Omental fat pad (tissue), 4 donors: ENCODE measurements at places on chromosomes 4 and X.

- no peak for DNase-seq
Measured at GRCh38 chrX:7262551-7262950, 114.6 kb upstream of the PUDP start.

DNA sequence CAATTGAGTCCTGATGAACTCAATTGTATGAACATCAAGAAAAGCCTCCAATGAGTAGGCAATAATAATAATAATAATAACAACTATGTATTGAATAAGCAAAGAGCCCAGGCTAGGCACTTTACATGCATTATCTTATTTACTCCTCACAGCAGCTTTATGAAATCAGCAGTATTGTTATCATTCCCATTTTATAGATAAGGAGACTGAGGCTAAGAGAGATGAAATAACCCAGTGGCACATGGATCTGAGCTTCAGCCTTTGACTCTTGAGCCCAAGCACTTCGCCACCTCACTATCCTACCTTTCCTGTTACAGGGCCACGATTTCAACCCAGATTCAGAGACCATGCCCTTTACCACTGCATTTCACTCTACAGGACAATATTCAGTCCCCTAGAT, 3.2 kb downstream of the RAB33A start:
- no peak for DNase-seq

GRCh38 chr4:185889585-185889984, 77.6 kb upstream of the SORBS2 start:
- DNase-seq, result no peak

DNA sequence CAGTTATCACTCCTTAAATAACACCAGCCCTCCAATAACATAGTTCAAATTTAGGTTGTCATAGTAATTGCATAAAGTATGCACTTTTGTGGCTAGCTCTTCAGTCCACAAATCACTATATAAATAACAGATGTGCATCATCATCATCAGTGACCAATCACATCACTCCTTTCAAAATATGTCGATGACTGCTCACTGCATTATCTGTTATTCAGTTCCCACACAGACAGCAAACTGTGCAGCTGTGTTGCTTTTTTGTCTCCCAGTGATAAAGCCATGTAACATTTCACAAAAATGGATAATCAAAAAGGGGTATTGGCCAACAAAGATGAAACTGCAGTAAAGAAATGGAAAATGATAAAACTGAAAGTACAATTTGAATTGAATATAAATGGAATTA, 205.4 kb downstream of the DCLK2 start:
- DNase-seq, result no peak

DNA sequence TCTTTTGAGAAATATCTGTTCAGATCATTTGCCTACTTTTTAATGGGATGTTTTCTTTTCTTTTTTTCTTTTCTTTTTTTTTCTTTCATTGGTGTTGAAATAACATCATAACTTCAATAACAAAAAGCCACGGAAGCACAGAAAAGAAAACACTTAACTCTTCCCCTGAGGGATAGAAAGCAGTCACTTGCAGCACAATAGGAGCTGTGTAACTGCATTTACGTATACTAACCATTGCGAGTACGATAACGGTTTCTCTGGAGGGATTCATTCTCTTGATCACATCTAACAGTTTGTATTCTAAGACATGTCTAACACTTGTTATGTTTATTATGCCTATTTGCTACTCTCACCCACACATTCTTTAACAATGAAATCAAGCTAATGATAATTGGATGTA, 27.3 kb downstream of the C4orf46 start:
- DNase-seq, result no peak

DNA sequence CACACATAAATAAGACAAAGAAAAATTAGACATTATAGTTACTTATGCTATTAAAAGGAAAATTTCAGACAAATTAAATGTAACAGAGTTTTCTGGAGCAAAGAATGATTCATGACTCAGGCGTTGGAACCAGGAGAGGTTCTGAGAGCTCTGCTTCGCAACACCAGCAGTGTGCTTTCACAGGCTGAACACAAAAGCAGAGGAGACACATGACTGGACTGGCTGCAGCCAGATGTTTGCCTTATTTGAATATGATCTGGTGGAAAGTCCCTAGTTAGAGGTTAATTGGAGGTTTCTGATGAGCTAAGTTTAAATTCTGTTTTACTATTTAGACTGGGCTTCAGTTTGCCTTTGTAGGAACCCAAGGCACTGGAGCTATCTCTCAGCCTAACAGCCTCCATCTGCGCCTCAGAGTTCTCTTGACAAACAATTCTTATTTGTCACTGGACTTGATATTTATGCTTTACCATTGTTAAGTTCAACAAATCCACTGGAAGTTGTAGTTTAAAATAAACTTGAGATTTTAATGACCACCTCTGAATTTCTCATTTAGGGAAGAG, 16.2 kb downstream of the BOD1L1 start:
- DNase-seq, result no peak

GRCh38 chr4:105002278-105002677, 144.4 kb upstream of the TET2 start:
- no peak for DNase-seq

DNA sequence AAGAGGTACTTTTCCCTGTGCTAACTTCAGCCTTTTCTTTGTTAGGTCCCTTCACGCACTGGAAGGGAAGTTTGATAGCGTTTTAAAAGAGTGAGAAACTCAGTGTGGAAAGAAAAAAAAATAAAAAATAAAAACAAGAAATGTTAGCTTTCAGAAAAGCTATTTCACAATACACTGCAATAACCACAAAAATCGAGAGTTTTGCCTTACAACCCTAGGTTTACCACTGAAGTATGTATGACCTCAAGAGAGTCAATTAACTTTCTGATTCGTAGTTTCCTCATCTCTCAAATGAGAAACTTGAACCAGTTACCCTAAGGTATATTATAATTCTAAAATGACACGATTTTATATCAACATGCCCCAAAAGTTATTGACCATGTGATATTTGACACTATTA, 93.9 kb upstream of the JADE1 start:
- DNase-seq, result no peak

- DNase-seq, result no peak
Measured at GRCh38 chr4:17690898-17691297, 76.5 kb downstream of the MED28 start.

- DNase-seq, result no peak
Measured at GRCh38 chr4:5267408-5267807, 216.1 kb downstream of the STK32B start.

DNA sequence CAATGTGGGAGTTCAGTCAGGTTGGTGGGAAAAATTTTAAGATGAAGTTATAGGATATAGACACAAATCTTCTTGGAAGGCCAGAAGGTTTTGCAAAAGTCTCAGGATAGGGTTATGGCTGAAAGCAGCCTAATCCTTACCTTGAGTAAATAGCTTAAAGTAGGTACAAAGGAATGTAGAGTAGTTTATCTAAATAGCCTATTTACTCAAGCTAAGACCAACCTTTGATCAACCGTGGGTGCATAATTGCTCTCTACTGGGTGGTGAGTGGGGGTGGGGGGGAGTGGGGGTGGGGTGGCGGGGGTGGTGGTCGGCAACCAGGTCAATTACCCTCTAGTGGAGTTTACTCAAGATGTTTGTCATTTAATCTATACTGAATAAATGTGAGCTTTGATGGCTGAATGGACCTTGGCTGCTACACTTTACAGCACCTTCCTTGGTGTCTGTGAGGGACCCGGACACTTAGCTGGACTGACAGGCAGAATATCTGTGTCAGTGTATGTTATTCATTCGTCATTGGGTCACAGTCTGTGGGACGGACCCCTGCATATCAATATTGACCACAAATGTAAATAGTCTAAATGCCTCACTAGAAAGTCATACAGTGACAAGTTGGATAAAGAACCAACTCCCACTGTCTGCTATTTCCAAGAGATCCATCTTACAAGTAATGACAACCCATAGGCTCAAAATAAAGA, 545.7 kb upstream of the PABPC4L start:
- DNase-seq, result no peak

DNA sequence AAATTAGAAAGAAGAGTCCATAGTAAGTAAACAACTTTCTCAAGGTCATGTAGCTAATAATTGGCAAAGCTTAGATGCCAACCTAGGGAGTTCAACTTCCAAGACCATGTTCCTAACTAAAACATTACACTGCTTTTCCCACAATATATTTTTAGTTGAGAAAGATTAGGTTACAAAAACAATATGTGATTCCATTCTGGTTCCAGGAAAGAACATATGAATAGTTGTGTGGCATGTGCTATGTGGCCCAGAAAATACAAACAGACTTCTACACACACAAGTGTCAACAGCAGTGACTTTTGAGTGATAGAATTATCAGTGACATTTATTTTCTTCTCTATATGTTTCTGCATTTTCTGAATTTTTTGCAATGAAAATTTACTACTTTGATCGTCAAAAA, 62.7 kb upstream of the EDNRA start:
- no peak for DNase-seq

GRCh38 chr4:169160825-169161224, 109.9 kb downstream of the SH3RF1 start:
- DNase-seq, result no peak

DNA sequence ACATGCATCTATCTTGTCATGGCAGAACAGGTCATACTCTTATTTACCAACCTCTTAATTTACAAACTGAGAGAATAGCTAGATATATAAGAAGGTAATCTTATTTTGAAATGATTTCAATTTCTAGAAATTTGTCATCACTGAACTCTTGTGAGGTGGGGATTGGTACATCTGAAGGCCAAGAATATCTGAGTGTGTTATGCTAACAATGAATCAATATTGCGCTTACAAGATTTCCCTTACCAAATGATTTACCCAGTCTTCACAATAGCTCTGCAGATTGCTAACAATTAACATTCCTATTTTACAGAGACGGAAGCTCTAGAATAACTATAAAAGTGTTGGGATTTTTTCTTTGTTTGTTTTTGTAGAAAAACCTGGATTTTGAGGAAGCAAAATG, 48.3 kb downstream of the RBPJ start:
- no peak for DNase-seq

- no peak for DNase-seq
Measured at GRCh38 chrX:96707804-96708203, 23.2 kb downstream of the DIAPH2 start.

GRCh38 chr4:187183346-187183745, 459.7 kb upstream of the FAT1 start:
- DNase-seq, result no peak

DNA sequence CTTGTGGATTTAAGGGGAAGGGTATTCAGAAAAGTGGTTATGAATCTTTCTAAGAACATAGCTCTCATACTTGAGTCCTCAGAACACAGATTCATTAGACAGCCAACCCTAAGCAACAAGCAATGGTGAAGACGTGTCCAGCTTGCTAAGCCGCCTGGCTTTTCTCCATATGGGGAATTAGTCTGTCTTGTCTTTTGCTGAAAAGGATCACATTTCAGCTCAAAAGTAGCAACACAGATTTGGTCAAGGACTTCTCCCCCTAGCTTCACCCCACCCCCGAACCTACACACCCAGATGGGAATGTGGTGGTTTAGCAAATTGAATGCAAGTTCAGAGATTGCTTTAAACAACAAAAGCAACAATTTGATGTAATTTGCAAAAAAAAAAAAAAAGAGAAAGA, 103.3 kb upstream of the RASGEF1B start:
- no peak for DNase-seq

GRCh38 chr4:152112887-152113286, 352.1 kb upstream of the GATB start:
- no peak for DNase-seq

GRCh38 chr4:150462743-150463142, 119.2 kb upstream of the MAB21L2 start:
- DNase-seq, result no peak

GRCh38 chr4:8837181-8837841, 34.3 kb downstream of the HMX1 start:
- DNase-seq, result no peak

- DNase-seq, result no peak
Measured at GRCh38 chr4:101237773-101238172, 109.6 kb downstream of the PPP3CA start.

- DNase-seq, result no peak
Measured at GRCh38 chr4:30535255-30535654, 184.9 kb upstream of the PCDH7 start.

- DNase-seq, result no peak
Measured at GRCh38 chr4:64341711-64342110, 67.5 kb downstream of the TECRL start.

DNA sequence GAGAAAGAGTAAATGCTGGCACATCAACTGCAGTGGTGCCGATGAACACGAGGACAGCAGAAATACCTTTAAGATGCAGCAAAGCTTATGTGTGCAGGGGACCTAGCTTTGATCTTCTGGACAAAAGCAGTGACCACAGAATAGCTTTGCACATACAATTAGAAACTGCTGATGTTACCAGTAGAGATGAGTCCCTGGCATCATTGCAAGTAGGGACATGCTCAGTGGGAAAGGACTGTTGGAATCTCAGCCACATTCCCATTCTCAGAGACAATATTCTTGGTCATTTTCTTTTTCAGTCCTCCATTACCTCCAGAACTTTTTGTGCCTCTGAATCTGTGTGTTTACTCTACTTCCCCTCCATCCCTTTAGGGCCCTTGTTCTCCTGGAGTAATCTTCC, 16.9 kb upstream of the PDLIM3 start:
- no peak for DNase-seq

- DNase-seq, result no peak
Measured at GRCh38 chr4:153792618-153793247, 3.9 kb upstream of the SFRP2 start.

DNA sequence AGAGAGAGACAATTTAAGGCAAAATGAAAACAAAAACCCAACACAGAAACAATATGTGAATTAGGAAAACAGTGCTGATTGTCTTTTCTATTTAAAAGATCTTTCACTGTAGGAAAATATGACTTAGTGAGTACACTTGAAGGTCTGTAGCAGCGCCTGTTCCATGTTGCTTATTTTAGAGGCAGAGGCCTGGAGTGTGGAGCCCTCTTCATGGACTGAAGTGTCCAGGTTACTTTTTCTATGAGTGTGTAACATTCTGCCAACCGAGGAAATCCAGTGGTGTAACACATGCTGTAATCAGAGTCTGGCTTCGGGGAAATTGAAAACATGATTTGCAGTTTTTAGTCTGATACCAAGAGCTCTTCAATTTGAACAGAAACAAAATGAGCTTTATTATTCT, 64.0 kb upstream of the GPRIN3 start:
- DNase-seq, result no peak

DNA sequence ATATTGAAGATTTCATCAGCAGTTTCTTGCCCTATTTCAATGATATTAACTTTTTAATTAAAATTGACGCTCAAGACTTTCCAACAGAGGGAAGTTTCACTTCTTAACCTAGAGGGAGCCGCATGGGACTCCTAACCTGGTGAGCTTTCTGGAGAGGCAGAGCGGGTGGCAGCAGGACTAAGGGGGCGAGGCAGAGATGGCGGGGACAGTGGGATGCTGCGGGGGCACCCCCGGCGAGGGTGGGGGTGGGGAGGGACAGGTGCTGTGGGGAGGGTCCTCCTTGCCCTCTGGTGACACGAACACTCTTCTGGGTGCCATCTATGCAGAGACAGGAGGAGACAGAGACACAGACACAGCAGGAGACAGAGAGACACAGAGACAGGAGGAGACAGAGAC, 104.4 kb downstream of the ADRA2C start:
- no peak for DNase-seq

GRCh38 chrX:40093586-40093985, 4.2 kb downstream of the BCOR start:
- no peak for DNase-seq

- DNase-seq, result no peak
Measured at GRCh38 chrX:85365370-85365995, 14.0 kb downstream of the POF1B start.

GRCh38 chrX:115503099-115503498, 57.9 kb upstream of the PLS3 start:
- DNase-seq, result no peak
